ENCODE measurements at places on chromosomes 5 and 9.

DNA sequence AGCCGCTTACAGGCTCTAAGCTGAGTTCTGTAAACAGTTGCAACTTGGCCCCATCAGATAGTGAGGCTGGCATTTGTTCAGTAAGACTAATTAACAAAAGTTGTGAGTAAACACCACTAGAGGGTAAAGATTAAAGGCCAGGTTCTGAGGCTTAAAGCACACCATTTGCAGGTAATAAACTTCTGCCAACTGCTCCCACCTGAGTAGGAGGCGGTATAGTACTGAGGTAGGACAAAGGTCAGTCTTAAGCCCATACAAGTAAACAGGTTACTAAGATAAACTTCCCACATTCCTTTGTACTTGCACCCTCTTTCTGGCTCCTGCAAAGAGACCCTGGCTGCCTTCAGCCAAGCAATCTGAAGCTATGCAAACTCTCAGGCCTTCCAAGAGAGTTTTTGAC is 419.6 kb downstream of the DNAH5 start:
- DNase-seq: no peak

GRCh38 chr9:95224376-95225019 is 93.0 kb downstream of the FANCC start:
- DNase-seq: peak; percentile 13

DNA sequence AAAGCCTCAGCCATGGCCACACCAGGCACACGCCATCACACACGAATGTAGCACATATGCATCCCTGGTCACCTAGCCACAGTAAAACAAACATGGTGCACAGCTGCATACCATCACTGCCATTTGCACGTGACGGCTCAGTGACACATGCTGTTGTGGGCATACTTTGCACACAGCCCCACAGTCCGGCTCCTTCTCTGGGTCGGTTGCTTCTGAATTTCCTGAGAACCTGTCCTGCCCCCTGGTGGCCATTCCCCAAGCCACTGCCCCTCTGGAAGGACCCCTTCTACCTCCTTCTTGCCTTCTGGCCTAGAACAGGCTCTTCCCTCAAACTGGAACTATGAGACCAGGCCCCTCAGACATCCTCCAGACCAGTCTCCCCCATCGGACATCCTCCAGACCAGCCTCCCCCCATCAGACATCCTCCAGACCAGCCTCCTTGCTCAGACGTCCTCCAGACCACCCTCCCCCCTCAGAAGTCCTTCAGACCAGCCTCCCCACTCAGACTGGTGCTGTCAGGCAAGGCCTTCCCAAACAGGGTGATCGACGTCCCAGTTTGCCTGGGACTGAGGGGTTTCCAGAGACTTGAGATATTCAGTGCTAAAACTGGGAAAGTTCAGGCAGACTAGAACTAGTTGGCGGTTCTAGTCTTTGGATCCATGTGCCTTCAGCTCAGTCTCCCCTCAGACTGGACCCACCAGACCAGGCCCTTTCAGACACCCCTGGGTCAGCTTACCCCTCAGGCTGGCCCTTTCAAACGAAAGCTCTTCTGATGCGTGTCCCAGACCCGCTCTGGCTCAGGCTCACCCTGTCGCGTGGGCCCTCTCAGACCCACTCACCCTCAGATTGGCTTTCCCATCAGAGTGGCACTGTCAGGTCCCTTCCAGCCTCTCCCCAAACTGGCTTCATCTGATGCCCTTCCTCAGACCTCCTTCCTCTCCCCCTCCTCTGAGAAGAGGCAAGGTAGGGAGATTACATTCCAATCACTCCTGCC is 24.3 kb upstream of the ENHO start:
- peak; percentile 80 for DNase-seq

DNA sequence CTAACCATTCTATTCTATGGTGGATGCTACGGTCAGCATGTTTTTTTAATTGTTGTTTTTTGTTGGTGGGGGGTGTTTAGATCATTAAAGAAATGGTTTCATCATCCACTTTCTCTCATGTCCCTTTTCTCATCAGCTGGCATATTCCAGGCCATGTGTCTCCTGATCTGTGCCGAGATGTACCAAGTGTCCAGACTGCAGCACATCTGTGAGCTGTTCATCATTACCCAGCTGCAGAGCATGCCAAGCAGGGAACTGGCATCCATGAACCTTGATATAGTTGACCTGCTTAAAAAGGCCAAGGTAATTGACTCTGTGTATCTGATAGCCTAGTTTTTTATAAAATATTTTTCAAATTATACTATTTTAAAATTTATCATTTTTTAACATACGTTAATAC is 38.9 kb downstream of the GLRX start:
- DNase-seq: no peak

GRCh38 chr5:178331491-178331996 is 98.9 kb upstream of the PHYKPL start:
- no peak for DNase-seq

- peak; percentile 19 for DNase-seq
Measured at GRCh38 chr5:175460126-175460525, 16.1 kb upstream of the DRD1 start.

GRCh38 chr9:75664597-75664996 is 225.9 kb upstream of the PCSK5 start:
- no peak for DNase-seq

- peak; percentile 75 for DNase-seq
Measured at GRCh38 chr5:16736158-16736995, 119.6 kb upstream of the RETREG1 start.

GRCh38 chr9:137281345-137282116 is 4.0 kb downstream of the TOR4A start:
- no peak for DNase-seq

DNA sequence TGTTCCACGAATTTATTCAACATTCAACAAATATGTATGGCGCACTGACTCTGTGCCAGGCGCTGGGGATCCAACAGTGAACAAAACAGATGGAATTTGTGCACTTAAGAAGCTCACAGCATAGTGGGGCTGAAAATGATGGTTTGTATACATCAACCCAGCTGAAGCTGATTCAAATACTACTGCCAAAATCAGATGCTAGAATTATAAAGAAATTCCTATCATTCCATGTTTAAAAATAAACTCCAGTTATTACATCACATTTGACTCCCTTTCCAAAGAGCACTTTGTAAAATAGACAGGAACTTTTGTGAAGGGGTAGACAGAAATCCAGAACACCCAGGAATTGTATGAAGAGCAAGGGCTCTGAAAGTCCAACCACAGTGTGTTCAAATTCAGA is 54.1 kb downstream of the ZNF608 start:
- no peak for DNase-seq

DNA sequence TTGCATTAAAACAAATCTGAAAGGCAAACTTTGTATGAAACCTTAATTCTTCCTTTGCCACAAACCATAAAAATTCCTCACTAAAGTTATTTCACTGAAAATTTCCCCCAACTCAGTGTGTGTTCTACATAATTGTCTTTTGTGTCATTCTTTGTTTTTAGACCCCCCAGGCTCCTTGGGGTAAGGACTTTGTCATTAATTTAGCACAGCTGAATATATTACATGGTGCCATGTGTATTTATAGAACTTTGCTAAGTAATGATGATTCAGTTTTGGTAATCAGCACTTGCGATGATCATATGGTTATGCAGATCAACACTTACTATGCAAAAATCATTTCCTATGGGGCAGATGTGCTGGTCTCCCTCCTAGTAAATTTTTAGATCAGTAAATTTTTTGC is 712.1 kb upstream of the MEF2C start:
- DNase-seq: peak; percentile 11

DNA sequence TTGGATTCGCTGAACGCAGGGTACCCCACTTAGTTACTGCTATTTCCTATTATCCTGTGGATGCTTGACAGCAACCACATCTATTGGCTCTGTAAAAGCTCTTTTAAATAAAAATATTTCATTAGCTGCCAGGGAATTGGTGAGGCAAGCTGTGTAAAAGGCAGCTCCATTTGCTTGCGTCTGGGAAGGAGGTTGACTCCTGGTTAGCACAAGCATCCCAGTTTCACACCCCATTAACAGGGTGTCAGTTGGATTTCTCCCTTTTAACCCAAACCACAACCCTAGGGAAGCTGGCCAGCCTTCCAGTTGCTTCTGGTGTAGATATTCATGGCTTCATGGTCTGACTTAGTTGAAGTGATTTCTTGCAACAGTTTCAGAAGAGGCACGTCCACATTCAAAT is 151.0 kb downstream of the GPBP1 start:
- DNase-seq: no peak

- no peak for DNase-seq
Measured at GRCh38 chr5:40217553-40217952, 462.2 kb upstream of the PTGER4 start.

- DNase-seq: no peak
Measured at GRCh38 chr5:57931807-57932206, 449.2 kb upstream of the ACTBL2 start.

DNA sequence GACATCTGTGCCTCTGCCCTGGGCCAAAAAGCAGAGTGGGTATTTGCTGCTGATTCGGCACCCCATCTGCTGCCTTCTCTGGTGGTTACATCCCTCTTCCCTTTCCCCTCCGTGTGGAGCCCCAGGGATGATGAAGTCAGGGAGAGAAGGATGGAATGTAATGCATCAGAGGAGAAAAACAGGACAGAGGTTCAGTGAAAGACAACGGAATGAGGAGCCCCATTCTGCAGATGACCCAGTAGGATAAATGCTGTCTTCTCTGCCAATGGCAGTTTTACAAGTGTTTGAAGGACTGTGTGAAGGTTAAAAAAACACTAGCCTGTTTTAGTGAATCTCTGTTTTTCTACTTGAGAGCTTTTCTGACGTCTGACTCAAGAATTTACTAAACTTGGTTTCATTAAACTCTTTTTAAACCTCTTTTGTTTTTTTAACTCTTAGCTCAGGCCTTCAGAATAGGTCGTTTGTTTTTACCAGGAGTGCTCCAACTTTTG is 86.3 kb downstream of the NLN start:
- DNase-seq: peak; percentile 8

All from kidney tubule cell (primary cell).